Liver (tissue), 10 donors: ENCODE measurements at places on chromosomes 5 and 9. TPM values are rescaled to one million over a fixed set of nuclear protein-coding genes. Genes with fewer than 3 reads are reported as not detected.

Gene LCN6
- 0.14 TPM for polyA plus RNA-seq

Gene GARIN3
- not detected for polyA plus RNA-seq

Gene FREM1
- 0.39 TPM for polyA plus RNA-seq

Gene CDO1
- polyA plus RNA-seq: 270 TPM

Gene GABRB2
- not detected for polyA plus RNA-seq

Gene OTP
- not detected for polyA plus RNA-seq

Gene IFNB1
- not detected for polyA plus RNA-seq

Gene CDKN2A
- polyA plus RNA-seq: 0.52 TPM

Gene TNC
- 0.19 TPM for polyA plus RNA-seq

Gene IL33
- polyA plus RNA-seq: 13.6 TPM

Gene LCN12
- 7.3 TPM for polyA plus RNA-seq

Gene RGS3
- polyA plus RNA-seq: 33.7 TPM

Gene GGTA1
- polyA plus RNA-seq: 3.1 TPM

Gene EIF4E1B
- not detected for polyA plus RNA-seq

Gene CXXC5
- 70.0 TPM for polyA plus RNA-seq

Gene C8G
- polyA plus RNA-seq: 892 TPM
